SW 1271 (cell line): ENCODE measurements at places on chromosomes 12 and 14.

- DNase-seq = no peak
Measured at GRCh38 chr12:61713121-61713520, 547.1 kb upstream of the USP15 start.

DNA sequence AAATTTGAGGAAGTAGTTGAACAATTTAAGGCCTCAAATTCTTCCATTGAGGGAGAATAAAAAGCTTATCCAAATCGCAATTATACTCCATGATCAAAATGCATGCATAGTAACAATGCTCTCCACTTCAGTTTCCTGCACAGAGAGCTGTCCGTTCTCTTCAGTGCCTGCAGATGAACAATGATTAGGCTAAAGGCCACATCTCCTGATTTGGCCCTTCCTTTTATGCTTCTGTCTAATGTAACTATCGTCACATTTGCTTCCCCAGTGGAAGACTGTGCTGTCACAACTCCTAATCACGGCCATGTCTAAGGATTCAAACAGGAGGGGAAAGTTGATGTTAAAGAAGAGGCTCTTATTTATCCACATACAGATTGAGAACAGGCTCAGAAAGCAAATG lies 113.6 kb upstream of the NPAS3 start:
- DNase-seq = no peak

DNA sequence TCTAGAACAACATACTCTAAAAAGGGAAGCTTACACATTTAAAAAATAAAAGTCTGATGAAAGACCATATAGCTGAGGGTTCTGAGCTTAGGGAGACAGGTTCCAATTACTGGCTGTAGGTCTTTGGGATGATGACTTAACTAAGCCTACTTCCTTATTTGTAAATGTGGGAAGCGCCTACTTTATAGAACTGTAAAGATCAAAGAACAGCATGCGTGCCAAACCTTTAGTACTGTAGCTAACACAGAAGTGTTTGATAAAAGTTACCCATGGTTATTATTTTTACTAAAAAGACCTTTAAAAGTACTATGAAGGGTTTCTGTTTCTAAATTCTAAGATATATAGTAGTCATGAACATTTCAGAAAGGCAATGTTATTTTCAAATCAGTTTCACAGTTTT lies 35.7 kb downstream of the STK38L start:
- DNase-seq = no peak

DNA sequence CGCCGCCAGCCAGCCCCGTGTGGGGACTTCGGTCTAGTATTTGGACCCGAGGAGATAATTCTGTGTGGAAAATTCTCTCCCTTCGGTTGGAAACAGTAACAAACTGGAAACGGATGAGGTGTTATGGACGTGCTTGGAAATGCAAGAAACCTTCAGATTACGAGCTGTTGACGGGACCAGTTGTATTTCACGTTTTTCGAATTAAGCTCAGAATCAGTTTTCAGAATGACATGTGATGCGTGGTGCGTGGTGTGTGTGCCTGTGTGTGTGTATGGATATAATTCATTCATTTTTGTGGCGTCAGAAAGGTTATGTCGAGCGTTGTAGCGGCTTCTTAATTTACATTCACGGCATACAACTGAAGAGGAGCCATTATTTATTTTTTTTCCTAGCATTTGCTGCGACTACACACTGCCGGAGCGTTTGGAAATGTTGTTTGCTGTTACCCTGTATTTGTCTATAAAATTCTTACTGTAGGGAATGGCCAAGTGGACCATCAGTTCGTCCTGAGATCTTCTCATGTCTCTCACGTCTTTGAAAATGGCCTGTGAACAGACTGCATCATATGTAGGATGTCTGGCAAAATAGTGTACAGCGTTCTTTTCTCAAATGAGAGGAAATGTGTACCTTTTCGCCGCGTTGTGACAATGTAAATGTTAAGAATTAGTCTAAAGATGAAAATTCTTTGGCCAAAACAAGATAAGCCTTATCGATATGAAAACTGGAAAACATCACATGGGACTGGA lies 1.3 kb downstream of the TRAF3 start:
- no peak for DNase-seq

DNA sequence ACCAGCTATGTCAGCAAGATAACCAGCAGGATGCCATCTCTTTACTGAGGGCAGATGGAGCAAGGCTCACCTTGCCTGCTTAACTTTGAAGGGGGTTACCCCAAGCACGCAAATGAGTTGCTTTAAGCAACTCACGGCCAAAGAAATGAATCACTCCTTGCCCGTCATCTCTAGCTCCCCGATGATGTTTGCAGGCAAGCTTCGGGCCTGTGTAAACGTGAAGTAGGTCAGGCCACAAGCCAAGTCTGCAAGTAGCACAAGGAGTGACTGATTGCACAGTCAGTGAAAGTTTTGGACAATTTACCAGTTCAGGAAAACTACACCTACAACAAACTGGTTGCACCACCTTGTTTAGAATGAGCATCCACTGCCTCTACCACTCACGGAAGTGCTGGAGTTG lies 699.7 kb upstream of the TBX3 start:
- no peak for DNase-seq

GRCh38 chr12:108305991-108306501 lies 33.1 kb downstream of the CMKLR1 start:
- no peak for DNase-seq

GRCh38 chr14:24261969-24262327 lies 1.0 kb downstream of the TGM1 start:
- no peak for DNase-seq

- DNase-seq = peak; percentile 87
Measured at GRCh38 chr12:51371295-51371953, 19.8 kb downstream of the GALNT6 start.

DNA sequence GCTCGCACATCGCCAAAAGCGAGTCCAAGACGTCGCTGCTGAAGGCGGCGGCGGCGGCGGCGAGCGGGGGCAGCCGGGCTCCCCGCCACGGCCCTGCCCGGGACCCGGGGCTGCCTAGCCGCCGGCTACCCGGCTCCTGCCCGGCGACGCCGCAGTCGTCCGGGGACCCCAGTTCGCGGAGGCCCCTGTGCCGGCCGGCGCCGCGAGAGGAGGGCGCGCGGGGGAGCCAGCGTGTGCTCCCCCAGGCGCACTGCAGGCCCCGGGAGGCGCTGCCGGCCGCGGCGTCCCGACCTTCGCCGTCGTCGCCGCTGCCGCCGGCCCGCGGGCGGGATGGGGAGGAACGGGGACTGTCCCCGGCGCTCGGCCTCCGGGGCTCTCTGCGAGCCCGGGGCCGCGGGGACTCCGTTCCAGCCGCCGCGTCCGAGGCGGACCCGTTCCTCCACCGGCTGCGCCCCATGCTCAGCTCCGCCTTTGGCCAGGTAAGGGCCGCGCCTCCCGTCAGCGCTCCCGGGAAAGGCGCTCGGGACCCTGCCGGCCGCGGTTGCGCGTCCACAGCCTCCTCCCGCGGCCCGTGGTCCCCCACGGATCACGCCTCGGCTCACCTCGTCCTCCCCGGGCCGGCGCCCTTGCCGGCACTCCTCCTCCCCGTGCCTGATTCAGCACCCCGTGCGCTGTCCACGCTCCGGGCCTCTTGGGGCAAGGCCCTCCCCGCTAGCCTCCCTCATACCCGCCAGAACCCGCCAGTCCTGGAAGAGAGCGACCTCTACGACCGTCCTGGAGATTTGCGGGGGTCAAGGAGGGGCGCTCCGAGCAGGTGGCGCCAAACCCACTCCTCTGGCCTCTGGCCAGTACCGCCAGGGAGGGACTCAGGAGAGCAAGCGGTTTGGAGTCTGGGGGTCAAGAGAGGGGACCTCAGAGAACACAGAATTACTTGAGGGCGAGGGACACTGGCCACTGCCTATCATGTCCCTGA lies 721 bp downstream of the CABP1 start:
- no peak for DNase-seq

- no peak for DNase-seq
Measured at GRCh38 chr12:123910761-123911193, 61.9 kb downstream of the CCDC92 start.

GRCh38 chr12:110349514-110350151 lies 53.9 kb downstream of the ANAPC7 start:
- DNase-seq = no peak
